ENCODE measurements at places on chromosomes 7 and 10.

GRCh38 chr10:121057269-121057668 lies 206.1 kb downstream of the WDR11 start:
- no peak for DNase-seq

- no peak for DNase-seq
Measured at GRCh38 chr10:19498393-19499290, 317.6 kb upstream of the PLXDC2 start.

DNA sequence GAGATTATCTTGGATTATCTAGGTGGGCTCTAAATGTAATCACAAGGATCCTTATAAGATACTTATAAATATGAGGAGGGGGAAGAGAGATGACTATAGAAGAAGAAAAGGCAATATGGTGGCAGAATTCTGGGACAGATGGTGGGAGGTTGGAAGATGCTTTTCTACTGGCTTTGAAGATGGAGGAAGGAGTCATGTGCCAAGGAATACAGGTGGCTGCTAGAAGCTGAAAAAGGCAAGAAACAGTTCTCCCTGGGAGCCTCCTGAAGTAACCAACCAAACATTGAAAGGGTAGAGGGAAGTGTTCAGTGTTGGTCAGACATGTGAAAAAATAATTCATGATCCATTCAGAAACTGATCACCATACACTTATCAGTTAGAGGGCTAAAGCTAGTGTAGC lies 213.3 kb downstream of the WDR11 start:
- no peak for DNase-seq

DNA sequence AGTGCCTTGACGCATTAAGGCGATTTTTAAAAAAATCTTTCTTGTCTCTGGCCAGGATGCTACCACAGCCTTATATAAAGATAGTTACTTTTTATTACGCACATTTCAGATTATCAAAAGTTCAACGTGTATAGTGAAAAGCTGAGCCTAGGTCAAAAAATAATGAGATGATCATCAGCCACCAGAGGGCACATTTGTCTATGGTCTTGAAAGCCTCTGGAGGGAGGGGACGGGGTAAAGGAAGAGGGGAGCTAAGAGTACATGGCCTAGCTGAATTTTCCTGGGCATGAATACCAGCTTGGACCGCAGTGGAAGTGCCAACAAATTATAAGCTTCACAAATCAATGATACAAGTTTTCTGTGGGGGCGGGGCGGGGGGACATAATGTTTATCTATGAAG lies 285.9 kb upstream of the SMIM30 start:
- DNase-seq: no peak

- no peak for DNase-seq
Measured at GRCh38 chr10:126080879-126081411, 184.6 kb downstream of the FANK1 start.

DNA sequence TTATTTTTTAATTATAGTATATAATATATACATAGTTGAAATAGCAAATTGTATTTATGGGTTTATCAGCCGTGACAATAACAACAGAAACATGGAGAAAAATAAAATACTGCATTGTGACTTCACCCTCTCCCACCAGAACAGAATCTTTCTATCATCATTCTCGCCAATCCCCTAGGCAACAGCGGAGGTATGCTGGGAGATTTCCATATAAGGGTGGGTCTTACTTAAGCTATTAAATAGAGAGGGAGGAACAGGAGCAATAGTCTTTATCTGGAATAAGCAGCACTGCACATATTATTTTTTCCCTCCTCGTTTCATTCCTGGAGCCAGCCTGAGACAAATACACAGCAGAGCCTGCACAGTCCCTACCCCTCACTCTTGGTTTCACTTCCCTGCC lies 1214.9 kb downstream of the XPNPEP1 start:
- DNase-seq: no peak

DNA sequence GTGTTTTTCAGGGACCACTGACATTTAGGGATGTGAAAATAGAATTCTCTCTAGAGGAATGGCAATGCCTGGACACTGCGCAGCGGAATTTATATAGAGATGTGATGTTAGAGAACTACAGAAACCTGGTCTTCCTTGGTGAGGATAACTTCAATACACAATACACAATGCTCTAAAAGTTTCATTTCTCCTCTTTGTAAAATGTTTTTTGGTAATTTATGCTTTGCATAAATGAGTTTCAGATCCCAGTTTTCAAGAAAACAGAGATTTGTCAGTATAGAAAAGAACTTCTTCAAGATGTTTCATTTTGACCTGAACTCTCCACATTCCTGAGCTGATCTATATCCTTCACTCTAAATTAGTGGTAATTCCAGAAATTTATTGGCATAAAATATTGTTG lies 14.2 kb downstream of the ZNF92 start:
- no peak for DNase-seq

GRCh38 chr7:155192961-155193640 lies 104.6 kb upstream of the INSIG1 start:
- no peak for DNase-seq

DNA sequence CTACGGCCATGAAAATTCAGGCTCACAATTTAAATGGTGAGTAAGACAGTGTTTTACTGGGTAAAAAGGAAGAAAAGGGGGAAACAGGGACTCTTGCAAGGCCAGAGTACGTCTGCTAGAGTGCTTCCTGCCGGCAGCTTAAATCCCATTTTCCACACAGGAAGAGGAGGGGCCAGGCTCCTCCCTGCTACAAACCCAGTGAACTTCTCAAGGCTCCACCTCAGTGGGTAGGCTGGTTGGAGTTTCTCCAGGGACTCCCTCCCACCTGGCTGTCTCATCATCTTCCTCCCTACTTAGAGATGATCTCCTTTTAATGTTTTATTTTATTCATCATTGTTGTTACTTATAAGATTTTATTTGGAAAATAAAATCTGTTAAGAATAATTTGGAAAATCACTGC lies 62.6 kb upstream of the SEMA3C start:
- no peak for DNase-seq

GRCh38 chr7:97846945-97847344 lies 25.3 kb downstream of the ASNS start:
- DNase-seq: no peak

GRCh38 chr7:106968160-106968559 lies 76.3 kb upstream of the PRKAR2B start:
- DNase-seq: no peak
